ENCODE measurements at places on chromosomes 13 and 19.
A peak's percentile ranks its signal among the peaks of the same experiment; 100 is the strongest.

DNA sequence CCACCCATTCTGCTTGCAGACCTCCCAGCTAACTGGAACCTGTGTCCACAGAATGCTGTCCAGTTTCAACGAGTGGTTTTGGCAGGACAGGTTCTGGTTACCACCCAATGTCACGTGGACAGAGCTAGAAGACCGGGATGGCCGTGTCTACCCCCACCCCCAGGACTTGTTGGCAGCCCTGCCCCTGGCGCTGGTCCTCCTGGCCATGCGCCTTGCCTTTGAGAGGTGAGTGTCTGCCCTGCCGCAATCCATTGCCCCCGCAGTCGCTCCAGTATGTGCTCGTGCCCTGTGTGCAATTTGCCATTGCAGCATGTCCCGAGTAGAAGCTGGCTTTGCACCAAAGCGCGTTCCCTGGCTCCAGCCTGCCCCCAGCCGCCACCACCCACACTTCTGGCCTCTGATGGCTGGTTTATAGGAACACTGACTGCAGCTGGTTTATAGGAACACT, 41.9 kb downstream of the CERS4 start:
- peak; percentile 61 for DNase-seq

DNA sequence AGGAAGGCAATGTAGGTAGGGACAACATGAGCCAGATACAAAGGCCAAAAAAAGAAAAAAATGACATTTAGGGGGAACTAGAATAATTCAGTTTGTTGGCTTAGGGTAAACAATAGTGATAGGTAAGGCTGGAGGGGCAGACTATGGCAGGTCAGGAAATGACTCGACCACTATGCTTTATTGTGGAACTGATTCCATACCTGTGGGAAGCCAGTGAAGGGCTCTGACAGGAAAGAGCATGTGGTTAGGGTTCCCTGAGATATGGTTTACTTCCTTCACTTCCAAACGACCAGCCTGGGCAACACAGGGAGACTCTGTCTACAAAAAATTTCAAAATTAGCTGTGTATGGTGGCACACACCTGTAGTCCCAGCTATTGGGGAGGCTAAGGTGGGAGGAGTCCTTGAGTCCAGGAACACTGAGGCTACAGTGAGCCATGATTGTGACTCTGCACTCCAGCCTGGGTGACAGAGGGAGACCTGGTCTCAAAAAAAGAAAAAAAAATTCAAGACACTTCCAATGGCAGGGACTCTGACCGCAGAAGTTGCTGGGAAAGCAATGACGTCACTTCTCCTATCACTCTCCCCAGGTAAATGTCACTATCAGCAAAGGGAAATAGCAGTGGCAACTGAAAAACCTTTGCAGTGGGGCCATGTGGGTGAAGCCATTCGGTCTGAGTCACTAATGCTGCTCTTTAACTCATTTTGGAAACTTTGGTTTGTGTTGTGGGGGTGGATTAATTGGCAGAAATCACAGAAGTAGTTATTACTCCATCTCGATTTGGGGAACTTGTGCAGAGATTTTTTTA, 192.8 kb upstream of the TSC22D1 start:
- no peak for DNase-seq

DNA sequence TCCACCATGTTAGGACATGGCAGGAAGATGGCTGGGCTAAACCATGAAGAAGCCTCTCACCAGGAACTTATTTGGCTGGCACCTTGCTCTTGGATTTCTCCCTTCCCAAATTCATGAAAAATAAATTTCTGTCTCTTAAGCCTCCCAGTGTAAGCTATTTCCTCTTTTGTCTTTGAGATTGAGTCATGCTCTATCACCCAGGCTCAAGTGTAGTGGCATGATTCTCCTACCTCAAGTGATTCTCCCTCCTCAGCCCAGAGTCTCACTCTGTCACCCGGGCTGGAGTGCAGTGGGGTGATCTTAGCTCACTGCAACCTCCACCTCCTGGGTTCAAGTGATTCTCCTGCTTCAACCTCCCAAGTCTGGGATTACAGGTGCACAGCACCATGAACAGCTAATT, 12.6 kb downstream of the ZNF888 start:
- DNase-seq: no peak

DNA sequence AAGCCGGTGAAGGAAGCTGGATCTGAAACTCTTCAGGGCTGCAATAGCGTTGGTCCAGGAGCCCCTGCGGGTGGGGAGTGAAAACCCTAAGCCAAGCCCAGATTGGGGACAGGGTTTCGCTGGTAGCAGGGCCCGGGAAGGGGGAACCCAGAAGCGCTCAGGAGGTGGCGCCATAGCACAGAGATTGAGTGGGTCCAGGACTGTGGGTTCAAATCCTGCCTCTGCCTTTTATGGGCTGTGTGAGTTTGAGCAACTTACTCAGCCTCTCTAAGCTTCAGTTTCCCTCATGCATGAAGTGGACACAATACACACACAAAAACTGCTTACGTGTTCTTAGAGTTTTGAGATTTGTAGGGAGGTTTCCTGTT, 8.3 kb upstream of the SYCN start:
- peak; percentile 4 for DNase-seq

DNA sequence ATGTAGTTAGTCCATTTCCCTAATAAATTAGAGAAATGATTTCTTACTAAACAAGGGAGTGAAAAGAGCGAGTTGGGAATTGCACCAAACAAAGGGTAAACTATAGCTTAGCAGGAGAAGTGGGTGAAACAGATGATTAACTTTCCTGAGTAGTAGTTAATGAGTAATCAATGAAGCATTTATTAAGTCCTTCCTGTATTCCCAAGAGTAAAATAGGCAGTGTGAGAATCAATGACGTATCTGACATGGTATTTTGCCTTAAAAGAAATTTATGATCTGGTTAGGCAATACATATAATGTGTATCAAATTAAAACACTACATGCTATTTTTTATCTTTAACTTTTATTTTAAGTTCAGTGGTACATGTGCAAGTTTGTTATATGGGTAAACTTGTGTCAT, 142.8 kb downstream of the KLF5 start:
- DNase-seq: no peak

- no peak for DNase-seq
These were observed 71.2 kb downstream of the MYO16 start for GRCh38 chr13:108700422-108701170.

DNA sequence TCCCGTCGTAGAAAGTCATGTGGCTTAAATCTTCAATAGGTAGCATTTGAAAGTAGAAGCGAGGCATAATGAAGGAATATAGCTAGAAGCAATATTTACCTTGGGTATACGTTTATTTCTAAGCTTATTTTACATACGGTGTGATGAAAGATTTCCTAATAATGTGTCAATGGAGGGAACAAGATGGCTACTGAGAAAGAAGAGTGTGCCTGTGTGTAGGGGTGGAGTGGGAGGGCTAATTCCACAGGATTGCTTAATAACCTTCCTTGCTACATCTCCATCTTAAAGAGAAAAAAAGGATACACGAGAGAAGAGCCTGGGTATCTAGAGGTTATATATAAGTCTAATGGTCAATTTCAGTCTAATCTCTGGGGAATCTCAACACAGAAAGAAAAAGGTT, 2.0 kb downstream of the SPART start:
- no peak for DNase-seq

- peak; percentile 74 for DNase-seq
These were observed 33.1 kb downstream of the PPP1R37 start for GRCh38 chr19:45125975-45126493.

GRCh38 chr19:12092065-12092867, 27.7 kb downstream of the ZNF844 start:
- DNase-seq: peak; percentile 79

DNA sequence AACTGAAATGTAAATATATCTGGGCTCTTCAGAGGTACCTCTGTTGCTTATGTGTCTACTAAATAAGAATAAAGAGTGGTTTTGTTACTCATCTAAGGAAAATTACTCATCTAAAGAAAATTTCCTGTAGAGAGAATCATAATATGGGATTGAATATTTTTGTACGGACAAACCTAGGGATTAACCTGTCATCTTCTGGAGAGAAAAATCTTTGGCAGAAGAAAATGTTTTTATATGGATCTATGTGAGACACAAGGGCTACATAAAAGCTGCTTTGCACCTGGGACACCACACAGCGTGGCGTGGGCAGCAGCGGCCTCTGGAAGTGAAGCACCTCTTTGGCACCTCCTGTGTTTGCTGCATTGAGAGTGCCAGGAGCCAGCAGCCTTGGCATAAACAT, 242.9 kb upstream of the DACH1 start:
- DNase-seq: no peak

DNA sequence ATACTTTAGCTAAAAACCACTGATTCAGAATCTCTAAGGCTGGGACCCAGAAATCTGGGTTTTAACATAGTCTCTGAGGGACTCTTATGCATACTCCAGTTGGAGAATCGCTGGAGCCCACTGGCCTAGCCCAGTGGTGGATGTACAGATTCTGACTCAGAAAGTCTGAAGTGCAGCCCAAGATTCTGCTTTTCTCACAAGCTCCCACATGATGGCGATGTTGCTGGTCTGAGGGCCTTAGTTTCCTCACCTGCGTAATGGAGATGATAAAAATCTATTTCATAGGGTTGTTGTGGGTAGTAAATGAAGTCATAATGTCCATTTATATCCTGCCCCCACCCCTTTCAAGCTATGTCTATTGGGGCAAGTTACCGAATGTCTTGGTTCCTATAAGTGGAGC, 7.7 kb upstream of the CDADC1 start:
- DNase-seq: no peak

GRCh38 chr13:73720216-73720840, 413.9 kb downstream of the KLF12 start:
- no peak for DNase-seq

DNA sequence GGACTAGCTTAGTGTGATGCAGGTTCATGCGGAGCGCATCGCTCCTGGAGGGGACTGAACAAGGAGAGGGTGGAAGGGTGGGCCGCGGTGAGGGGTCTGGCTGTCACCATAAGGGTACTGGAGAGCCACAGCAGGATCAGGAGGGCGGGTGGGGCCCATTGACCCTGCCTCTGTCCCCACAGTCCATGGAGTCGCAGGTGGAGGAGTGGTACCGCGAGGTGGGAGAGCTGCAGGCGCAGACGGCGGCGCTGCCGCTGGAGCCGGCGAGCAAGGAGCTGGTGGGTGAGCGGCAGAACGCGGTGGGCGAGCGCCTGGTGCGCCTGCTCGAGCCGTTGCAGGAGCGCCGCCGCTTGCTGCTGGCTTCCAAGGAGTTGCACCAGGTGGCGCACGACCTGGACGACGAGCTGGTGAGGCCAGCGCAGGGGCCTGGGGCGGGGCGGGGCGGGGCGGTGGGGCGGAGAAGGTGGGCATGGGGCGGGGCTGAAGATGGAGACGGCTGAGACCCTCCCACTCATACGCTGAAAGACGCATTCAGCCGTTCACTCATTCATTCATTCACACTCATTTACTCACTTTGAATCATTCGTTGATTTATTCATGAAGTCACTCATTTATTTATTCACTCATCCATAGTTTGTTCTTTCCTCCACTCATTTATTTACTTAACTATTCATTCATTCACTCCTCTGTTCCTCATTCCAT, 27.5 kb upstream of the SHKBP1 start:
- DNase-seq: peak; percentile 91

GRCh38 chr13:103618151-103618550, 551.9 kb upstream of the SLC10A2 start:
- no peak for DNase-seq

- no peak for DNase-seq
These were observed 15.3 kb upstream of the LENG8 start for GRCh38 chr19:54433697-54434096.

DNA sequence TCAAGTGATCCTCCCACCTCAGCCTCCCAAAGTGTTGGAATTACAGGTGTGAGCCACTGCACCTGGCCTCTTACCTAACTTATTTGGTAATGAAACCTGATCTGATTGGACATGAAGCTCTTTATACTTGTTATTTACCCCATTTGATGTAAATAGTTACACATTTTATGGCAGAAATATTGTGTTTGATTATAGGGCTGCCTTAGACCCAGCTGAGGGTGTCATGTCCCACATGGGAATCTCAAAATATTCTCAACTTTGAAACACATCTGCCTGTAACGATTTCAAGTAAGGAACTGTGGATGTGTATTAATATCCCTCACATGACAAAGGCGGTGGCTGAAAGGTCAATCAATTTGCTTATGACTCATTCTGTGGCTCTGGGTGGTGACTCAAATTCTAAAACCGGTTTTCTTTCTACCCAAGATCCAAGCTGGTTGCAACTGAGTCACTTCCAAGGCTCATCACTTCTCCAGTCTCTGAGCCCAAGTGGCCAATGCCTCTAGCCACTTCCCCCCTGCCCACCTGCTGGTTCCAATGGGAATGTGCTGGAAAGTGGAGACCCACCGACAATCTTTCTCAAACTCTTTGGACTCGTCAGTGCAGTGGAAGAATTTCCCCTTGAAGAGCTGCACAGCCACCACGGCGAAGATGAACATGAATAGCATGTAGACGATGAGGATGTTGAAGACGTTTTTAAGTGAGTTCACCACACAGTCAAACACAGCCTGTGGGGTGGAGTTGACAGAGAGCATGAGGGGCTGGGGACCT, 110.9 kb downstream of the IER2 start:
- DNase-seq: no peak

DNA sequence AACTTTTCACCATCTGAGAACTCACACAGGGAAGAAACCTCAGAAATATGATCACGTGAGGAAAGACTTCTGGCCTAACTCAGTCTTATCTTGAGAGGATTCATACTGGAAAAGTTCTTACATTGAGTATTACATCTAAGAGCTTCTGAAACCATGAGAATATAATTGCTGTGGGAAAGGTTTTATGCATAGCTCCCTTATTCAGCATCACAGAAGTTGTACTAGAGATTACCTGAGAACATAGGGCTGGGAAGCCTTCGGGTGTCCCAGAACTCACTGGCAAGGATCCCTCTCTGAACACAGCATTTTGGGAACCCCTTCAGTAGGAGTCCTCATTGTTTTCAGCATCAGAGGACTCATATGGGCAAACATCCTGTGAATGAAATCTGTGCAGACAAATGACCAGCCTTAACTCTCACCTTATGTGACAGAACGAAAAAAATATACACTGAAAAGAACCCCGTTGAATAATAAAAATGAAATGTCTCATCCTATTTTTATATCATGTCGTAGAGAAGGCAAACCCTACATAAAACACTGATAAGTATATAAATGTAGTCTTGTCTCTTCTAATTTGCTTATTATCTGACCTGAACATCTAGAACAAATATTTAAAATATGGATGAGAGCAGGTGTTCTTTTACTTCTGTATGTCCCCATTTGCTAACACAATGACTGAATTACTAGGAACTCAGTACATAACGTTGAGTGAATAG, 14.2 kb downstream of the ZNF274 start:
- no peak for DNase-seq

DNA sequence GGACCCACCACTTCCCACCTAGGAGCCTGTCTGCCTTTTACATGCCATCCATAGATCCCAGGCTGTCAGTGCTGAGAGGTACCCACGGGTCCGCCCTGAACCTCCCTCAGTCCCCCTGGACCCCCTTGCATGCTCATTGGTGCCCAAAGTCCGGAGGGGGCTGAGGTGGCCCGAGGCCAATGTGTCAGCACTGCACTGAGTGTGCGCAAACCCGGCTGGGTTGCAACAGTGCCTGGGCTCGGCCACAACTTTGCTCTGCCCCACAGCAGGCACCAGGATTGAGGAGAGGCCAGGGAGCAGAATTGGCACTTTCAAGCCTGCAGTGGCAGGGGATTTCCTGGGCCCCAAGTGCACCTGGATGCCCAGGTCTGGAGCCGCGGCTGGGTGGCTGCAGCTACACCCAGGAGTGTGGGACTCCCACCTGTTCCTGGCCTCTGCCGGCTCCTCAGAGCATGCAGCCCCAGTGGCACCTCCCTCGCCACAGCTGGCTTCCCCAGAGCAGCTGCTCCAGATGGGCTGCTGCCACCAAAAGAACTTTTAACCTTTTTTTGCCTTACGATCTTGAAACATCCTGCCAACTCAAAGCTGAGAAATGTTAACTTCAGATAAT, 837.0 kb downstream of the SLITRK6 start:
- no peak for DNase-seq

Measured in head of caudate nucleus (tissue), 42 donors.